COLO829 (cell line): ENCODE measurements at places on chromosomes 4 and X.

- DNase-seq = no peak
These were observed 907 bp downstream of the LHFPL1 start for GRCh38 chrX:112678831-112679230.

DNA sequence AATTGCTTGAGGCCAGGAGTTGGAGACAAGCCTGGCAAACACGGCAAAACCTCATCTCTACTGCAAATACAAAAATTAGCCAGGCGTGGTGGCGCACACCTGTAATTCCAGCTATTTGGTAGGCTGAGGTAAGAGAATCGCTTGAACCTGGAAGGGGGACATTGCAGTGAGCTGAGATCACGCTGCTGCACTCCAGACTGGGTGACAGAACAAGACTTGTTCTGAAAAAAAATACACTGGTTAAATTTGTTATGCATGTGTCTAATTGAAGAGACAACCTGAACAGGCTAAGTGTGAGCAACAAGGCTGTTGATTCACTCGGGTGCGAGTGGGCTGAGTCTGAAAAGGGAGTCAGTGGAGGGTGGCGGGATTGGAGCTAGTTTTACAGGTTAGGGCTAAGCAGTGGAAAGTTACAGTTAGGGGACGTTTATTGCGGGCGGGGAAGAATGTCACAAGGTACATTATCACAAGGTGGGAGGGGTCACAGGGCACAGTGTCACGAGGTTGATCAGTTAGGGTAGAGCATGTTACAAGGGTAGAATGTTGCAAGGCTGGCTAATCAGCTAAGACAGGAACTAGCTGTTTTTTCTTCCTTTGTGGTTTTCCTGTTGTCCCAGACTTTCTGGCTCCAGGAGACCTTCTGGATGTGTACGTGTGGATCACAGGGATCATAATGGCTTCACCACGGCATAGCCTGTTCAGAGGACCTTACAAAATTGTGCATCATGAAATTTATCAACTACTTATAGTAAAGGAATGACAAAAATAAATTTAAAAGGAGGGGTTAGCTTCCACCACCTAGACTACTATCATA is 115.8 kb downstream of the NAA11 start:
- DNase-seq = no peak

- DNase-seq = no peak
These were observed 146.6 kb downstream of the NR3C2 start for GRCh38 chr4:148295642-148296041.

- no peak for DNase-seq
These were observed 10.8 kb downstream of the UCP1 start for GRCh38 chr4:140557831-140558435.

- DNase-seq = no peak
These were observed 676.8 kb downstream of the RAPGEF2 start for GRCh38 chr4:159779716-159780115.

DNA sequence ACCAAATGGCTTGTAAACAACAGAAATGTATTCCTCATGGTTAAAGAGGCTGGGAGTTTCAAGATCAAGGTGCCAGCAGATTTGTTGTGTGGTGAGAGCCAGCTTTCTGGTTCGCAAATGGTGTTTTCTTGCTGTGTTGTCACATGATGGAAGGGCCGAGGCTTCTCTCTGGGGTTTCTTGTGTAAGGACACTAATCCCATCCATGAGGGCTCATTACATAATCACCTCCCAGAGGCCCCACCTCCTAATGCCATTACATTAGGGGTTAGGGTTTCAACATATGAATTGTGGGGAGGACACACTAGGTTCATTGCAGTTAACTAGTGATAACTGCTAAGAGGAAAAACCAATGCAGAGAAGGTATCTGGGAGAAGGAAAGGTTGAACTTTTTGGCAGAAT is 103.5 kb upstream of the ENPEP start:
- no peak for DNase-seq

- DNase-seq = no peak
These were observed 6.6 kb downstream of the SCML1 start for GRCh38 chrX:17743913-17744312.

- no peak for DNase-seq
These were observed 29.0 kb downstream of the TMEM165 start for GRCh38 chr4:55424791-55425190.

- DNase-seq = no peak
These were observed 203.4 kb downstream of the MAML3 start for GRCh38 chr4:139950568-139950967.

- DNase-seq = peak; percentile 51
These were observed 21.0 kb upstream of the POLA1 start for GRCh38 chrX:24672701-24673190.

DNA sequence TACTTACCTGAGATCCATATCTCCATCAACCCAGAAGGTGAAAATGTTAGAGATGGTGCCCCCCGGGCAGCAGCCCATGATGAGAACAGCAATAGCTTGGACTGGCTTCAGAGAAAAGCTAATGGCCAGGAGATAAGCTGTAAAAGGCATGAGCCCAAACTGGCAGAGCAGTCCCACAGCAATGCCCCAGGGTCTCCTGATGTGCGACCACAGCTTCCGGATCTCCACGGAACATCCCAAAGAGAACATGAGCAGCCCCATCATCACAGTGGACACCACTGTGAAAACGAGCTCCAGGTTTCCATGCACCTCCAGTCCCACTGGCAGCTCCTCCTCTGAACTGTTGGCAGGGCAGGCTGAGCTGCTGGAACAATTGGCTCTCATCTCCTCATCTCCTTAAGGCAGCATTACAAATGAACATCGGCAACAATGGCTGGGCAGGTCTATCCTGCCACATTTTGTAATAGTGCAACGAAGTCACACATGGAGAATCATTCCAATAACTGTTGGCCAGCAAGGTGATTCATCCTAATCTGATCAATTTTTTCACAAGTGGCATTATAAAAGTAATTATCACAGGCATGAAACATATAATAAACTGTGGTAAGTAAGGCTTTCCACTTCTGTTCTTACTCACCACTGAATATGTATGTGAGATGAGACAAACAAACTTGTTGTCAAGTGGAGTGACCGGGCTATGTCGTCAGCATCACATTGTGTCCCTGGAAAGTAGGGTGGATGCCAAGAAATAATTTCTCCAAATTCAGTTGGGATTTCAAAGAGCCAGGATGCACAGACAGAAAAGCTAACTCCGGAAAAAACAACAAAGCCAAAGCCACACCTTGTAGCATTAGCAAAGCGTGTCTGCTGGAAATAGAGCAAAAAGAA is at the start of gene SLC10A6:
SLC10A6 (minus strand) TSS at position 653 of the 888 bp plus-strand sequence; CDS start at position 384, 269 bp downstream.
- DNase-seq = no peak

GRCh38 chrX:24306440-24306839 is 7.4 kb downstream of the SUPT20HL2 start:
- DNase-seq = no peak

- no peak for DNase-seq
These were observed 80.5 kb upstream of the TMEM150C start for GRCh38 chr4:82642331-82642730.

DNA sequence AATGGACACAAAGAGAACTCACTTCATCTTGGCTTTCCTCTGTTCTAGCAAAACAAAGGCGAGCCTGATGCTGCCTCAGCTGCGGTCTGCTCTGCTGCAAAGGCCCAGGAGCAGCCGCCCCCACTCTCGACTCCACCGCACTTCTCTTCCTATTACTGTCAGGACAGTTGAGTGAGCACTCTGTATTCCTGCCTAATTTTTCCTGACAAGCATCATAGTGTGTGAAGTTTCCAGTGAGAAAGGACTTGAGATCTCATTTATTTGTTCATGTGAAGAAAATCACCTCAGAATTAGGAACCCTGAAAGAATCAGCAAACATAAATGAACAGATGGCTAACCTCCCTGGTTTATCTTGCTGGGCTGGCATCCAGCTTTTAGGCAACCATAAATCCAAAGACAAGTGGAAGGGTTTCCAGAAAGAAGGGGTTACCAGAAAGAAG is 15.6 kb downstream of the SCARB2 start:
- DNase-seq = peak; percentile 96

DNA sequence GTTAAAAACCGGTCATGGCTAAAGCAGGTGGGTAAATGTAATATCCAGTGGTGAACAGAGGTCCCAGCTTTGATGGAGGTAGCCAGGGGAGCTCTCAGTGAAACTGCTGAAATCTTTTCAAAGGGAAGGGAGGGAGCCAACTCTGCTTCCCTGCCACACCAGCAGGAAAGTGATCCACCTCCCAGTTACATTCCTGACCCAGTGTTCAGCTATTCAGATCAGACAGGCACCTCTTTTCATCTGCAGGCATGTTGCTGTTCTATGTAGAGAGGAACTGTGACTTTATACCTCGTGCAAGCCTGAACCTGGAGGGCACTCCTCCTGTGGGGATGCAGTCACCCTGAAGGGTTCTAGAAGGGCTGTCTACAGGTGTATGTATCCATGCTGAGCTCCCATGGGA is 37.6 kb downstream of the DCLK2 start:
- no peak for DNase-seq

GRCh38 chr4:155478336-155478835 is 101.6 kb upstream of the MAP9 start:
- peak; percentile 20 for DNase-seq

GRCh38 chr4:158823461-158823873 is 54.6 kb downstream of the FNIP2 start:
- no peak for DNase-seq
